Right ventricle myocardium superior (tissue), 1 donor: ENCODE measurements at places on chromosomes 12 and 14. TPM values are rescaled to one million over a fixed set of nuclear protein-coding genes. Genes with fewer than 3 reads are reported as not detected.

Gene NRIP2
- total RNA-seq = 2.0 TPM

DNA sequence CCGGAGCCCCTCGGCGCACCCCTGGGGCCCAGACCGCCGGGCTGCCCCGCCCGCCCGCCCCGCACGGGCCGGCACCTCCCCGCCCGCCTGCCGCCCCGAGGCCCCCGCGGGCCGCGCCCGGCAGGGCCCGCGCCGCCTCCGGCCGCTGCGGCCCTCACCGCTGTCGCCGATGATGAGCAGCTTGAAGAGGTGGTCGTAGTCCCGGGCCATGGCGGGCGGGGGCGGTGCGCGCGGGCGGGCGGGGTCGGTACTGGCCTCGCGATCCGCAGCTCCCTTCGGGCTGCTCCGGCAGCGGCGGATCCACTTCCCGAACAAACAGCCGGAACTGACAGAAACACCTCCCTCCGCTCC is at the start of gene RAB35:
Gene RAB35 (minus strand): TSS at position 313 of the 351 bp plus-strand sequence. CDS start 103 bp downstream, at position 210.
- DNase-seq = no peak

Gene GOLGA3
- total RNA-seq = 24.8 TPM

GRCh38 chr14:25463480-25463879 is 413.5 kb upstream of the STXBP6 start:
- DNase-seq = no peak
